ENCODE measurements at places on chromosomes 7 and 10.
A peak's percentile ranks its signal among the peaks of the same experiment; 100 is the strongest.

- DNase-seq = no peak
These were observed 1260.3 kb downstream of the XPNPEP1 start for GRCh38 chr10:108662975-108663374.

DNA sequence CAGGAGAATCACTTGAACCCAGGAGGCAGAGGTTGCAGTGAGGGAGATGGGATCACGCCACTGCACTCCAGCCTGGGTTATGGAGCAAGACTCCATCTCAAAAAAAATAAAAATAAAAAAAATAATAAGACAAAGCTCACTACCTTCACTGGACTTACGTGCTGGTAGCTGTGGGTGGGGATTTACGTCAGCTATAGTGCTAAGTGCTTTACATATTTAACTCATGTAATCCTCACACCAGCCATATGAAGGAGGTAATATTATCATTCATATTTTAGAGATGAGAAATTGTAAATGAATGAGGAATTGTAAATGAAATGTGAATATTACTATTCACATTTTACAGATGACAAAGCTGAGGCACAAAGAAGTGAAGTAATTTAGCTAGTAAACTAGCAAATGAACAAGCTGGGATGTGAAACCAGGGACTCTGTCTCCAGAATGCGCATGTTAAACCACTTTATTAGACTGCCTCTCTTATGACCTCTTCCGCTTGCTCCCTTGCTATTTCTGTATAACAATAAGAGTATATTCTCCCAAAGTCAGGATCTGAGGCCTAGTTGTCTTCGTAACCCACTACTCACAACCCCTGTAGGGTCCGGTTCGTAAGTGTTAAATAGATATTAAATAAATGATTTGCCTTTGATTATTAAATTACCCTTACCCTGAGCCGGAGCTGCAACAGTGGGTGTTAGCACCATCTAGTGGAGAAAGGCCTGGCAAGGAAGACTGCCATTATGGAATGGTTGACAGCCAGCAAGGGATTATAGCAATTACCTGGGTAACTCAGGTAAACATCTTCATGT is 70.2 kb downstream of the HTR7 start:
- DNase-seq = peak; percentile 39

- DNase-seq = no peak
These were observed 31.9 kb downstream of the PIP4K2A start for GRCh38 chr10:22682237-22683139.

- DNase-seq = no peak
These were observed 32.8 kb upstream of the RHEB start for GRCh38 chr7:151552352-151553028.

DNA sequence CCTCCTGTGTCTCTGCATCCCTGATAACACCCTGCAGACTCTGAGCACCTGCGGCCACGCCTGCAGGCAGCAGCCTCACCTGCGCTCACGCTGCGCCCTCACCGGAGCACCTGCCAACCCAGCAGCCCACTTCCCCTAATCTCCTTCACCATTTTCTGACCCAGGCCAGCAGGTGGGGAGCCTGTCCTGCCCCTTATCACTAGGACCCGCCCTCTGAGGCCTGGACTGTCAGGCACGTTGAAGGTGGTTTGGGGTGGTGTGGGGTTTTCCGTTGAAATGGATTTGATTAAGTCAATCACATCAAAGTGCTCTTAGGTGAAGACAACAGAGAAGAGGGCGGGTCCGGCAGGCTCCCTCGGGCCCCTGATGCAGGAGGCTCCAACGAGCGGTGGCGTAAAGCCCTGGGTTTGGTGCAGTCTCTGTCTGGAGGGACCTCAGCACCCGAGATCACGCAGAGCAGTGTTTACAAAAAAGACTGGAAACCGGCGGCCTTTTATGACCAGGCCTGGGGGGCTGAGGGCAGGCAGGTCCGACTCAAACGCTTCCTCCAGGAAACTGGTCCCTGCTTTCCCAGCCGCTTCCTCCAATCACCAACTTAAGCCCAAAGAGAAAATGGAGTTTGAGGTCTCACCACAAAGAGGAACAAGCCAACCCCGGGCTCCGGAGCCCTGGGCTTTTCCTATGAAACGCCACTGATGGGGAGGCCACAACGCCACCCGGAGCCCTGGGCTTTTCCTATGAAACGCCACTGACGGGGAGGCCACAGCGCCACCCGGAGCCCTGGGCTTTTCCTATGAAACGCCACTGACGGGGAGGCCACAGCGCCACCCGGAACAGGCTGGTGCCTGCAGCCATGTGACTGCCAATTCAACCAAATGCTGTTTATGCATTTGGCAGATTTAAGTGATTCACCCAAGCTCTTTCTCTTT is 45.5 kb downstream of the DPYSL4 start:
- peak; percentile 76 for DNase-seq

DNA sequence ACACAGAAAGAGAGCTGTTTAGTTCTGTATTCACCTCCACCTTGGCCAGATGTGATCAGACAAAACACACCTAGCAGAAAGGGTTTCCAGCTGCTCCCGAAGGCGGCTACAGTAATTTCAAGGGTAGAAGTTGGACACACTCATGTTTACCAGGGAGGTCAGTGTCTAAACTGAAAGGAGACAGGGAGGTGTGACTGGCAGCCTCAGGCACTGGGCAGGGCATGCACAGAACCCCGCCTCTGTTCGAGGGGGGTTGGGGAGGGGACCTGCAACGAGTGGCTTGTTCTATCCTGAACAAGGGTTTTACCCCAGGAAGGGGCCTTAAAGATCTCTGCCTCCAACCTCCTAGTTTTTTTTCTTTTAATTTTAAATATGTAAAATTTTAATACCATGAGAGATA is 49.6 kb downstream of the BPGM start:
- no peak for DNase-seq

Measured in pons (tissue), 1 donor.